ENCODE measurements at places on chromosomes 1 and 21. TPM values are rescaled to one million over a fixed set of nuclear protein-coding genes. Genes with fewer than 3 reads are reported as not detected.

The LCE1E gene
- not detected for total RNA-seq

DNA sequence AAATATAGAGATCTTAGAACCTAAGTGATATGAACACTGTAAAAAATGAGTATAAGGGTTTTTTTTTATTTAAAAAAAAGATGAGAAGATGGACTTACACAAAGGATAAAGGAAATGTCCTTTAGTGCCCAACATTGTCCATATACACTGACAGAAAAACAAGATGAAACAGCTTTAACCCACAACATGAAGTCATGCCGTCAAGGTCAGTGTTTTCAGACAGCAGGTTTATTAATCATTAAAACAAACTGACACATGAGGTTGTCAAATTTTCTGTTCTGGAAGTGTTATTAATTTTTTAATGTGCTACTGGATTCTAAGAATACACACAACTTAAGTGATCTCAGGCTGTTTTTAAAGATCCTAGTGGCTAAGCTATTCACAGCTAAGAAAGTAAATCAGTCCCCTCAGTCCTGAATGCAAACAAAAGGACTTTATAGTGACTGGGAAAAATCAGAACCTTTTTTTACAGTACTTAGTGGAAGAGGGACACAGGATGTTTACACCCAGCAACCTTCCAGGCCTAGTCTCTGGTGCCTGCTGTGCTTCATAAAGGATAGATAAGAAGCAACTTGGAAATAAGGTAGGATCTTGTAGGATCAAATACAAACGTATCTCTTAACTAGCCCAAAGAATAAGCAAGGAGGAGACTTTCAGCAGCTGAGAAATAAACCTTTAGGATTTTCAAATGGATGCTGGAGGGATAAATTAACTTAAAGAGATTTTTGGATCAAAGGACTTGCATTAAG, 21.9 kb upstream of the PKN2 start:
- peak; percentile 11 for DNase-seq

The IL20 gene
- 0.86 TPM for total RNA-seq

The HES2 gene
- total RNA-seq: not detected

The FOXO6 gene
- not detected for total RNA-seq

GRCh38 chr1:22949822-22950331, 22.8 kb downstream of the LACTBL1 start:
- peak; percentile 42 for DNase-seq

DNA sequence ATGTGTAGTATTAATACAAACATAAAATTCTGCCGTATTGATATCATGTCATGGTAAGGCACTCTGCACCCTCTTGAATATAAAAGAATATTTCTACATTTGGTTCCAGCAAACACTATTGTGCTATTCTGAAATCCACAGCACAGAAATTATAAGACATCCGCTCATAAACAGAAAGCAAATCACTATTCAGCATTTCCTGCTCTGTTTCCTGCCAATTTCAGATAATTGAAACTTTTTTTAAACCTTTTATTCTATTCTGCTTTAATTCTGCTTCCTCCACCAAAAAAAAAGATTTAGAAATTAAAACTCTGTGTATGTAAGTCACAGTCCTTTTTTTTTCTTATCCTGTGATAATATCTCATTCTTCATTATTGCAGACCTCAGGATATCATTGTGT, 39.6 kb upstream of the PLEKHO1 start:
- no peak for DNase-seq

- DNase-seq: no peak
Measured at GRCh38 chr1:186497651-186498050, 36.7 kb upstream of the PDC start.

GRCh38 chr1:93443454-93443853, 4.5 kb upstream of the FNBP1L start:
- no peak for DNase-seq

The LCE3C gene
- total RNA-seq: not detected

GRCh38 chr1:239706245-239706892, 320.0 kb downstream of the CHRM3 start:
- no peak for DNase-seq

- peak; percentile 99 for DNase-seq
Measured at GRCh38 chr1:245986404-245987218, 520.5 kb downstream of the SMYD3 start.

DNA sequence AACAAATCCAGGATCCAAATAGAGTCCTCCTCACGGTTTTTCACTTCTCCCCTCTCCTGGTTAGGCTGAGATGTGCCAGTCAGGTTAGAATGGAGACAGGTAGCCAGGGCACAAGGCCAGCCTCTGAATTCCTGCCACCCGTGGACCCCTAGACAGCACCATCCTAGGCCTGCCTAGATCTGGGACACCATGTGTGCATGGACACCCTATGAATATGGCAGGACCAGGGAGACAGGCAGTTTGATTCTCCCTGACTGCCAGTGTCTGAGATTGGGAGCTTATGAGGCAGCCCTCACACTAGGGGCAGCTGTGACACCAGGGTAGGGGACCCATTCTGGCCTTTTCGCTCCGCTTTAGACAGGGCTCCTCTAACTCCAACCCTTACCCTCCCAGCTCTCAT, 7.5 kb downstream of the AVPR1B start:
- no peak for DNase-seq

DNA sequence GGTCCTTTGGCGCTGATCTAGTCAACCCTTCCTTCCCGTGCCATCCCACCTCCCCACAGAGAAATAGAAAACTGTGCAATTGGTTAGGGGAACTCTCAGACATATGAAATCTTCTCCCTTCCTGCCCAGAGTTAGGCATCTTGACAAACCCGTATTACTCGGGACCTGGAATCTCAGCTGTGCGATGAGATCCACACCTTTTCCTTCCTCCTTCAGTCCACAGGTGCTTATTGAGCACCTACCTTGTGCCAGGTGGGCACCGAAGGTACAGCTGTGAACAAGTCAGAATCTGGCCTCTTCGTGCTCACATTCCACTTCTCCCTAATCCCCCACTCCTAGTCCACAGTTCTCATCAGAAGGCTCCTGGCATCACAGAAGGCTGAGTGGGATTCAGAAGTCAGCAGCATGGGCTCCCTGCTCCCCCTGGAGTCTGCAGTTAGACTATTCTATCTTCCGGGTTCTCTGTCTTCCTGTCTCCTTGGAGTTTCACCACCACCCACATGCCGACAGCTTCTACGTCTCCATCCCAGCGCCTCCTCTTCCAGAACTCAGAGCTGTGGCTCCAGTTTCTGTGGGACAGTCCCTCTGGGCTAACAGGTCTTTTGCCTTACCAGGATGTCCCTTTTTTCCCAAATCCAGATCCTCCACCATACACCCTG, 23.0 kb downstream of the KNCN start:
- DNase-seq: peak; percentile 14

- no peak for DNase-seq
Measured at GRCh38 chr1:94560333-94560732, 18.8 kb upstream of the F3 start.

- no peak for DNase-seq
Measured at GRCh38 chr1:47238935-47239592, 7.0 kb upstream of the TAL1 start.

The LORICRIN gene
- total RNA-seq: not detected

DNA sequence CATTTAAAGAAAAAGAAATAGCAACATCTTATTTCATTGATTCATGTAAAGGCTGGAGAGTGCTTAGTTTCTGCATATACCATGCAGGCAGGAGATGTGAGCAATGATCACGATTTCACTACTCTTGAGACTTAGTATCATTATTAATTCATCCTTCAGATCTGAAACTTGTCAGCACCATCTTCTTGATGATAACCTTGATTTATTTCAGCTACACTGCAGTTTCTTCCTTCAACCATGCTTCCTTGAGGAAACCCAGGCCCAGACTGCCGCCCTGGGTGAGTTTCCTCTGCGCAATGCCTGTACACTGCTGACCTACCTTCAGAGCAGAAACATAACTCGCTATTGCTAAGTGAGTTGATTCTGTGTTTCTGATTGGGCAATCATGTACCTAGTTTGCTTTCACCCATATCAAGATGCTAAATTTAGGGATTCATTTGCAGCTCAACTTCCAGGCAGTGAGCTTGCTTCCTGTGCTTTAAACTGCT, 13.5 kb upstream of the BCL10 start:
- DNase-seq: no peak

DNA sequence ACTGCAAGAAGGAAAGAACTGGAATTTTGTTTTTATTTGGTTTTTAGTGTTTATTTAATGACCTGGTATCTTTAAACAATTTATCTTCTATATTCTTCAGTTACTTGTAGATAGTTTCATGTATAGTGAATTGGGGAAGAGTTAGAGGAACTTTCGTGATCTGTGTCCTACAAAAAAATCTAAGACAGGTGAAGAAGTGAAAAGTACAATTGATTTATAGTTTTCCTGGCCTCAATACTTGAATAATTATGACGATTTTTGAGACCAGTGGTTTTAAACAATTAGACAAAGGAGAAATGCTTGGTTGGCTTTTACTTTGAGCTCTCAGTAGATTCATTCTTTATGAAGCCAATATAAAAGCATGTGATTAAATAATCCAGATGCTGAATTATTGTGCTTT, 7.5 kb downstream of the MIER1 start:
- DNase-seq: no peak

DNA sequence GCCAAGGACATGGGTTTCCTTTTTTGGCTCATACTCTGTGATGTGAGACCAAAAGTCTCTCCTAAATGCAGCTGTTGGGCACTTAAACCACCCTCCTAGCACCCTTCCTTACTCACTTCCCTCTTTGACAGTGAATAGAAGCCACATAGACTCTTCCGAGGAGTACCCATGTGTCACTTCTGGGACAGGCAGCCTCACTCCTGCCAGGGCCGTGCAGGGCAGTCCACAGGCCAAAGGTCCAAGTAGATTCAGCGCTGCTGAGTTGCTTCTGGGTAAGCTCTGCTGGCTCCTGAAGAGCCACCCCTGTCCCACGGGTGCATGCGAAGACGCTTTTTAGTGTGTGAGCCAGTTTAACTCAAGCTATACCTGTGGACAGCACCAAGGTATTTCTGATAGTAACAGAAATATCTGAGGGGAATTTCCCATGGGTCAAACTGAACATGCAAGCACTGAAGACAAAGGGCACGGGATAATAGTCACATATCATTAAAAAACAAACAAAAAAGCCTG, 36.8 kb upstream of the BMP8B start:
- DNase-seq: no peak

The OR10Z1 gene
- total RNA-seq: not detected

DNA sequence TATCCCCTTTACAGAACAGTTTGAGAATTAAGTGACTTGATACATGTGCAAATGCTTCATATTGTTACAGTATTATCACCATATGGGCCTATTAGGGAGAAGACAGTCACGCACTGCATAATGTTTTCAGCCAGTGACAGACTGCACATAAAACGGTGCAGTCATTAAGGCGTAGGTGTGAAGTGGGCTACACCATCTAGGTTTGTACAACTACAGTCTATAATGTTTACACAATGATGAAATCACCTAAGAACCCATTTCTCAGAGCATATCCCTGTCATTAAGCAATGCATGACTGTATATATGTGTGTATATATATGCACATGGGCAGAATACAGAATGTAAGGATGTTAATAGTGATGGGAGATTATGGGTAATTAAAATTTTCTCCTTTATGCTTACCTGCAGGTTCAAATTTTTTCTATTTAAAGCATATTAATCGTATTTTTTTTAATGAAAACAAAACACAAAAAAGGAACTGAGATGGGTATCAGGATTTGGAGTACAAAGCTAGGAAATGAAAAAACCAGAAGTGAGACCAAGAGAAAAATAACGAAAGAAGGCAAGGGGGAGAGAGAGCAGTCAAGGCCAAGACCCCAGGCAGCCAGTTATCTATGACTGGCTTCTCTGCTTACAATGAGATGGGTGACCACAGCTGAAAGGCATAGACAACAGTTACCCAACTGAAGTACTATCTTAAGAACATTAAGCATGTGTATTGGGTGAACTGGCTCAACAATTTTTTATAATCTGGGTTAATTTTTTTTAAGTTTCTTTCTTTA, 122.9 kb upstream of the DAB1 start:
- DNase-seq: no peak

GRCh38 chr1:69766431-69767180, 198.9 kb downstream of the LRRC7 start:
- DNase-seq: peak; percentile 6
